ENCODE measurements at places on chromosomes 5 and 9.

DNA sequence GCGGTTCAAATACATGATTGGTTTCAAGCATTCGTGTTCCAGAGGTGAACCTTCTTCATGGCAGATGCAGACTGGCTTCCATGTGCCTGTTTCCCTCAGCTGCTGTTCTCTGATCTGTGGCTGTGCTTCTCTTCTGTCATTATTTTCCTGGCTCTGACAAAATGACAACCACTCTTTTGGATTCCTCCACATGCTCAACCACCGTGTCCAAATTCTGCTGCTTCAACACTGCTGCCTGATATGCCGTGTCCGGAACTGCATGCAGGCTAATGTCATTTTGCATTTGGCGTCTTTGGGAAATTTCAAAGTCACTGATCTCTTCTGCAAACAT, 368.7 kb upstream of the ZNF608 start:
- DNase-seq = no peak

DNA sequence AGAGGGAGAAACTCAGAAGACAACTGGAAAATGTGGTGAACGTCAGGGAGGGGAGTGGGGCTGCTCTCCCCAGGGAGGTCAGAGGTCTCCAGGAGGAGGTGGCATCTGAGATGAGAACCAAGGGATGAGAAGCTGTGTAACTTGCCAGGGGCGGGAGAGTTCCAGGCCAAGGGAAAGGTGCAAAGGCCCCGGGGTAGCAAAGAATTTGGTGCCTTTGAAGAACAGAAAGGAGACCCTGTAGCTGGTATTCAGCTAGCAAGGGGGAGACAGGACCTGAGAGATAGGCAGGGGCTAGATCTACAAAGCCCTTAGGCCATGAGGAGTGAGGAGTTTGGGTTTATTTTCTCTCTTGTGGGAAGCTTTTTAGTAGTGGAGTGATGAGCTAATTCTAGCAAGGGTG, 3.3 kb downstream of the DNM1 start:
- no peak for DNase-seq

GRCh38 chr5:18220631-18221030, 586.4 kb downstream of the TAF11L14 start:
- DNase-seq = no peak

DNA sequence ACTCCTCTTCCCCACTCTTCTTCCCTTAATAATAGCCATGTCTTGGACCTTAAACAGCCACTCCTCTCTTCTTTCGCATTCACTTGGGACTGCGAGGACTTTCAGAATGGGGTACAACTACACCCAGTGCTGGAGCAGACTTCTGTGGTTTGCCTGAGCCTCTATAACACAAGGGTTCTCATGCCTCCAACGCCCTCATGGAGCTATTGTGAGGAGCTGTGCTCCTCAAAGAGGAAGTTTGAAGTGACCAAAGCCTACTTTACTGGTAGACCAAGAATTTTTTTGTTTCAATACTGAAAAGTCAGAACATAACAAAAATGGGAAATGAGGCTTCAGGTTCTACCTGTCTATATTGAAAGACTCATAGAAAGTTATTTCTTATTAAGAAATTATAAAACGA, 316.4 kb downstream of the PIK3R1 start:
- no peak for DNase-seq

GRCh38 chr5:132203464-132203818, 24.2 kb downstream of the P4HA2 start:
- DNase-seq = no peak

GRCh38 chr5:177232358-177232757, 71.2 kb downstream of the RAB24 start:
- DNase-seq = no peak

GRCh38 chr9:101047848-101048397, 19.4 kb downstream of the PLPPR1 start:
- no peak for DNase-seq

- DNase-seq = no peak
These were observed 407.4 kb upstream of the SEMA6A start for GRCh38 chr5:116982035-116982434.

- no peak for DNase-seq
These were observed 1.7 kb downstream of the STPG3 start for GRCh38 chr9:137252555-137253506.

GRCh38 chr9:109771087-109771486, 8.9 kb upstream of the PALM2AKAP2 start:
- no peak for DNase-seq

DNA sequence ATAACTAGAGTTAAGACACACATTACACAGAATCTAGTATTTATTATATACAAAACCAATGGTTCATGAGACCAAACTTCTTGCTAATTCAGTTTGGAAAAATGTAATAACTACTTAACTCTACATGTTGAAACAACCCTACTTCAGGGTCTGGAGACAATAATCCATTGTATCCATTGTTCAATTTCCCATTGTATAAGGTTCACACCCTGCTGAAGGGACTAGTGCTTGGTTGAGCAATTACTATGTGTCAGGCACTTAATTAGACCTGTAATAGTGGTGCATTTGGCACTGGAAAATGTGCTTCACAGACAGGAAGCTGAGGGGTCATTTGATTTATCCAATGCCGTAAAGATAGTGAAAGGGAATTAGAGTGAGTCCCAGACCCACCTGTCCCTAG, 114.3 kb upstream of the PAPPA start:
- no peak for DNase-seq

- peak; percentile 24 for DNase-seq
These were observed 73.9 kb downstream of the VAV2 start for GRCh38 chr9:133918111-133918813.

- DNase-seq = no peak
These were observed 61.8 kb downstream of the SLC36A1 start for GRCh38 chr5:151509231-151509630.

GRCh38 chr5:105677291-105677690, 1993.4 kb downstream of the EFNA5 start:
- DNase-seq = no peak

DNA sequence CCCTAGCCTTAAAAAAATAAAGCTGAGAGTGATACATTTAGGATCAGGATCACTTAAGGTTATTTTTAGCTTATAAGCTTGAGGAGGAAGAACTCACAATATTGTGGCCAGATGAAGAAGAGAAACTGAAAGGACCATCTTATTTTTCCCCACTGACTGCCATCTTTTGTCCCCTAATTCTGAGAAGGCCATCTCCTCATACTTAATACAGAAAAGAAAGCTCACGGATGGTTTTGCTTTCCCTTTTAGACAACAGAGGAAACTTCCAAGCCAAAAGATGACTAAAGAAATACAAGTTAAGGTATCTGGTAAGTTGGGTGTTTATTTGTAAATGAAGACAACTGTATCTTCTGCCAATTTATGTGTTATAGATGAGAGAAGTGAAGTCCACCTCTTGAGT, 36.4 kb downstream of the ERAP1 start:
- DNase-seq = no peak

GRCh38 chr5:98296426-98296825, 477.0 kb upstream of the RGMB start:
- no peak for DNase-seq

DNA sequence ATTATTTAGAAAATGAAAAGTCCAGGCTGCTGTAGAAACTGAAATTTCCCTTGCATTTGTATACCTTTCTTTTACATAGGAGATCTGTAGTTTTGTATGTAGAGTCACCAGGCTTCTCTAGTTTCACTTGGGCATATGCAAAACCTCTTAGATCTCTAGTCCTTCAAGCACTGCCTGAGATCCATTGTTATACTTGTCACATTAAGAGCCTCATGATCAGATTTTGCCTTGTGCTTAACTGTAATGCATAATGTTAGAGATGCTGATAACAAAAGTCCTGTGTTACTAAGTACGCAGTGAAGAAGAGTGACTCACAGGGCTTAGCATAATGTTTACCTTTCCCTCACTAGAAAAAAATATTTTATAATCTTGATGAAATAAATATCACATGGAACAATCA, 250.2 kb downstream of the CYLC2 start:
- DNase-seq = no peak

- DNase-seq = no peak
These were observed 8.7 kb downstream of the ASTN2 start for GRCh38 chr9:117405950-117406705.

DNA sequence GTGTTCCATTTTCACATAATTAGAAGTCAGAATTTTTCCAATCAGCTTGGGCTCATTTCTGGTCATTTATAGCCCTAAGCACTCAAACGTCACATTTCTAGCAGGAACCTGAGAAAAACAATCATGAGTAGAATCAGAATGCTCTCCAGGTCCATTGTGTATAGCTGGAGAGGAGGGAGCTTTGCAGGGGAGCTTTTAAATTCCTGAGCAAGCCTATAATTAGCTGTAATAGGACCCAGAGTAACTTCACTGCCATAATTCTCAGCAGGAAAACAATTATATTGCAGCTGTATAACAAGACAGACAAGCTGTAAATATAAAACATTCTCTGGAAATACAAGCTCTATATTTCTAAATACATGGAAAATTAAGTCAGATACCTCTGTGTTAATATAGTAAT, 637.6 kb upstream of the SGCD start:
- no peak for DNase-seq

DNA sequence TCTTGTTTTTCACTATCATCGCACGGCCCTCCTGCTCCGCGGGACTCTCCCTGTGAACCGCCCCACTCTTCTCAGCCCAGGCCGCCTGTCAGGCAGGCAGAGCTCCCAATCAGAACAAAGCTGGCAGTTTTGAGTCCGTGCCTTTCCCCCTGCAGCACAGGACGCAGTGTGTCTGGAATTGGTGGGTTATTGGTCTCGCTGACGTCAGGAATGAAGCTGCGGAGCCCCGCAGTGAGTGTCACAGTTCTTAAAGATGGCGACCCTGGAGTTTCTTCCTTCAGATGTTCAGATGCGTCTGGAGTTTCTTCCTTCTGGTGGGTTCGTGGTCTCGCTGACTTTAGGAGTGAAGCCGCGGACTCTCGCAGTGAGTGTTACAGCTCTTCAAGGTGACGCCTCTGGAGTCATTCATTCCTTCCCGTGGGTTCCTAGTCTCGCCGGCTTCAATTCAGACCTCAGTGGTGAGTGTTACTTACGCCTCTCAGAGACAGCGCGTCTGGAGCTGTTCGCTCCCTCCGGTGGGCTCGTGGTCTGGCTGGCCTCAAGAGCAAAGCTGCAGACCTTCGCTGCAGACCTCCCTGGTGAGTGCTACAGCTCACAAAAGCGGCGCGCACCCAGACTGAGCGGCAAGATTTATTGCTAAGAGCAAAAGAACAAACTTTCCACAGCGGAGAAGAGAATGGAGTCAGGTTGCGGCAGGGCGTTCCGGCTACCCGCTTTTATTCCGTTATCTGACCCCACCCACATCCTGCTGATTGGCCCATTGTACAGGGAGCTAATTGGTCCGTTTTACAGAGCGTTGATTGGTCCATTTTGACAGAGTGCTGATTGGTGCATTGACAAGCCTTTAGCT, 7.4 kb downstream of the ZDHHC11B start:
- no peak for DNase-seq

DNA sequence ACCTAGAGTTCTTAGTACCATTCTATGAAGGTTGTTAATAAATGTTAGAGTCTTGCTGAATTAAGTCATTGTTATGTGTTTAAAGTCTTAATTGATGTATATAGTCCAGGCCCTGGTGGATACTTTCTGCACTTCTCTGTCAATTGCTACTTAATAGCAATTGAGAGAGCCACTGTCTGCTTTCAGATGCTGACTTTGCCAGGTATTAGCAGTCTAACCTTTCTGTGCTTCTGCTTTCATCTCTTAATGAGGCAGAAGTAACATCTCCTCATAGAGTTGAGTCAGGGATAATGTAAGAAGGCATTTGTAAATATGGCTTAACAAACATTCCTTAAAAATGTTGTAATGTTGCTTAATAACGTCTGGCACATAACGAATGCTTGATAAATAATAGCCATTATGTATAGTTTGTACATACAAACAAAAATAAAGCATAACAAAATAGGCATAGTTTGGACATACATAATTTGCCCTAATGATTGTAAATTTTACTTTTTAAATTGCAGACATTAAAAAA, 28.3 kb downstream of the RASGRF2 start:
- no peak for DNase-seq

DNA sequence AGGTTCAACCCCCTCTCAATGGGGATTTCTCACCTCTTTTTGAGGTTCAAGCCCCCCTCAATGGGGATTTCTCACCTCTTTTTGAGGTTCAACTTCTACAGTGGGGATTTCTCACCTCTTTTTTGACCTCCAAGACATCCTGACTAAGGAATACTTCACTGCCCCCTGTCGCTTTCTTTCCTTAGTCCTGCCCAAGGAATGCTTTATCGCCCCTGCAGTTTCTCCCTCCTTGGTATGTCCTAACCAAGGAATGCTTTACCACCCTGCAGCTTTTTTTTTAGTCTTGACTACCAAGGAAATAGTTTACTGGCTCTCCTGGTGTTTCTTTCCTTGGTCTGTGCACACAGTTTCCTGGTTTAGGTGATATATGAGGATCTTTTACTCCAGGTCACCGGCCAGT, 9.6 kb upstream of the IRGM start:
- no peak for DNase-seq

- no peak for DNase-seq
These were observed 213.7 kb upstream of the NR4A3 start for GRCh38 chr9:99607842-99608448.

DNA sequence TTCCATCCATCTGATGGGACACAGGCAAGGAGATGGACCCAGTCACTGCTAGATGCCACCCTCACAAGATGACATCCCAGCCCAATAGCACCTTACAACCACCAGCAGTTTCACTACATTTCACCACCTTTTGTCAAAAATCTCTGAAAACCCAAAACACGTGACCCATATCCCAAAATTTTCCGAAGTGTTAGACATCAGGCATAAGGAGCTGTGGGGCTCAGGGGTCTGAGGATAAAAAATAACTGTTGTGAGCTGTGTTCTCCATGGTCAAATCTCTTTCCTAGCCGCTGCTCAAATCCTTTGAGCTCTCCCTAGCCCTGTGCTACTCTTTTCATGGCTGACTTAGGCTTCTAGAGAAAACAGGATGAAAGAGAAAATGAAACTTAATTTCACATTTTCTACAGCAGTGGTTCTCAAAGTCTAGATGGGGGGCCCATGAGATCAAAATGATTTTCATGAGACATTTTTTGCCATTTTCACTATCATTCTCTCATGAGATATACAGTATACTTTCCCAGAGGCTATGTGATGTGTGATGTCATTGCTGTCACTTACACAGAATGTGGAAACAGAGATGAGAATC, 40.7 kb downstream of the TIMD4 start:
- DNase-seq = no peak

DNA sequence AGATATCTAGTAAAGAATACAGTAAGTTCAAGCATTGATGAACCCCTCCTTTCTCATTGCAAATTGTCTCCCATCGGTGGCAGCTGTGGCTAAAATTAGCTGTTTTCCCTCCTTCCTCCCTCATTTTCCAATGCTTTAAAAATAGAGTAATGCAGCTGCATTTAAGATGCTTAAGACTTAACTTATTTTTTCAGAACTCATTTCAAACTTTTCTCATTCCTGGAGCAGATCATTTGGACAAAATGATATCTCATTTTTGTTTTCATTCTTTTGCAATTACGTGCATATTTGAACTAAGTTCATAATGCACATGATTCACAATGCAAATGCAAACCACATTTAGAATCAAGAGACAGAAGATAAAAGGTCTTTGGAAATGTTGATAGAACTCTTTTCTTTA, 14.6 kb downstream of the HSPB3 start:
- no peak for DNase-seq
